ENCODE measurements at places on chromosomes 12 and 14.

GRCh38 chr14:44564908-44565307 is 57.8 kb upstream of the FSCB start:
- DNase-seq = no peak

DNA sequence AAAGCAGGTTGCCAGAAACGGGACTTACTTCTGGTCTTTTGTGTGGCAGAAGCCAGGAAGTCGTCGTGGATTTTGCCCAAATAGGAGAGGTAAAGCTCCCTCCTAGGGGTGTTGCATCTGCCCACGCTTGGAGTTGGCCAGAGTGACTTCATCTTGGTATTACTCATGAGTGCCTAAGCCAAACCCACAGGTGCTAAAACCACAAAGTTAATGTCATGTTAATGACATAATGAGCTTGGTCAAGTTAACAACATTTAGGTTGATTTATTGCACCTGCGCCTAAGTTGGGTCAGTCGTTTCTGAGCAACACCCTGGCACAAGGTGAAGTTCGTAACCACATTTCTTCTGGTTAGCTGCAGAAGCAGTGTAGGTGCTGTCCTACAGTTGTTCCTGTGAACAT is 225.2 kb downstream of the FUT8 start:
- DNase-seq = no peak

DNA sequence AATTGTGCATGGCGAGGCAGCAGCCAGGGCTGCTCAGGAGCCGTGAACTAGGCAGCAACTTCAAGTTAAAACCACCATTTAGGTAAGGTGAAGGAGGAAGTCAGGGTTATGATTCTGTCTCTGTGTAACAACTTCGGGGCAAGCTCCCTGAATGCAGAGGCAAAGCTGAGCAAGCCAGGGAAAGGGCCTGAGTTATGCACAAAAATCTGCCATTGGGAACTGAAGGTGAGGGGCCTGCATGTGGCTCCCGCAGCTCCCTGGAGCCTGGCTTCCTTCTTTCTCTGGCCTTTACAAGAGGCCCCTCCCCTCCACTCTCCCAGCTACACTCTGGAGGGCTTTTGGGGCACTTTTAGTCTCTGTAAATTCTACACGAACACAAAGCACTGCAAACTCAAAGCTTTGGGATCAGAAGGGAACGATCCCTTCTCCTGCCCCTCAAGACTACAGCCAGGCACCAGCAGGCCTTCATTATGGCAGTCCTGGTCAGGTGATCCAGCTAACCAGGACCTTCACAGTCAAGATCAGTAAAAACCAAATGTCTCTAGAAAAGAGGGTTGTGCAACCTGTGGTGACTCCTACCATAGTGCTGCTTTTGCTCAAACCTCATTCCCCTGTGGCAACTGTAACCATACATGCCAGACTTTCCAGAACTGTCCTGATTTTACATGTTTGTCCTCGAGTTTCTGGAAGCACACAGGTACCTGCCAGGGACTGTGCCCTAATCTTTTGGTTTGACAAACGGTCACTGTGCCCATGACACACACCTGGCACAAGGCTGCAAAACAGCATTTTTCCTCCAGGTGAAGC is 67.2 kb upstream of the PTGR2 start:
- no peak for DNase-seq

GRCh38 chr12:93050026-93050747 is 121.1 kb upstream of the EEA1 start:
- no peak for DNase-seq

GRCh38 chr12:40238266-40238902 is 13.6 kb downstream of the LRRK2 start:
- no peak for DNase-seq

DNA sequence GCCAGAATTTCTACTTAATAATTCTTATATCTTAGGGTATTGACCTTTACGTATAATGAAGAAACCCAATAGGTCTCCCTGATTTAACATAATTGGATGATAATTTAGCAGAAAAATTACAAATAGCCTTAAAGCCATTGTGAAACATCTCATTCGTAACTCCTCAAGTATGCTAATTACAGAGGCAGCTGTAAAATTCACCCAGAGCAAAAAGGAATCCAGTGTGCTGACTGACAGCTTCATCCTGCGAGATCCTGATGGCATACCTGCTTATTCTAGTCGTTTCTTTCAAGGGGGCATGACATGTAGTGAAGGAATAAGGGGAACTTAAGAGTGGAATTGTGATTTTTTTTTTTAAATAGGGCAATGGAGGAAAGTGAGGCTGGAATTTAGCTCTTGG is 291.5 kb downstream of the FUT8 start:
- DNase-seq = no peak

- no peak for DNase-seq
Observed at GRCh38 chr14:96184737-96185136, 19.9 kb upstream of the BDKRB2 start.

DNA sequence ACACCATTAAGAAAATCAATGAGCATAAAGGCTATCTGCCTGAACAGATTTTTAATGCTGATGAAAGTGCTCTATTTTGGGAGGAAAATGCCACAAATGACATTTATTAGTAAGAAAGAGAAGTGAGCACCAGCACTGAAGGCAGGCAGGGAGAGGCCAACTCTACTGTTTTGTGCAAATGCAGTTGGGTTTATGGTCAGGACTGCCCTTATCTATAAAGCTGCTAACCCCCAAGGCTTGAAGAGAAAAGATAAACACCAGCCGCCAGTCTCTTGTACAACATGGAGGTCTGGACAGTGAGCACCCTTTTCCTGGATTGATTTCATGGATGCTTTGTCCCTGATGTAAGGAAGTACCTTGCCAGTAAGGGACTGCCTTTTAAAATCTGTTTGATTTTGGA is 246.8 kb upstream of the SFSWAP start:
- no peak for DNase-seq

DNA sequence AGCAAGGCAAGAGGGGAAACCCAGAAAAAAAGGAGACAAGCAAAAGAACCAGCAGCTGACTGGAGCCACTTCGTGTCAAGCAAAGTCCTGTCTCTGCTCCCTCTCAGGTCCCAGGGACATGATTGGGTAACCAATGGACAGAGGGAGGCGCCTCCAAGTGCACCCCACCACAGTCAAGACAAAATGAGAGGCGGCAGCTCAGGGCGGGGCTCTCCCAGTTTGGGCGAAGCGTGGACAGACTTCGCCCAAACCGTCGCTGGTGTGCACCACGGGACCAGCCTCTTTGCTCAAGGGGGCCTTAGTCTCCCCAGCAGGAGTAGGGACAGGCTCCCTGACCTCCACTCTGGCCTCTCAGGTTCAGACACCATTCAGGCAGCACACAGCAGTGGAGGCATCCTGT is 1.5 kb upstream of the BEGAIN start:
- no peak for DNase-seq

DNA sequence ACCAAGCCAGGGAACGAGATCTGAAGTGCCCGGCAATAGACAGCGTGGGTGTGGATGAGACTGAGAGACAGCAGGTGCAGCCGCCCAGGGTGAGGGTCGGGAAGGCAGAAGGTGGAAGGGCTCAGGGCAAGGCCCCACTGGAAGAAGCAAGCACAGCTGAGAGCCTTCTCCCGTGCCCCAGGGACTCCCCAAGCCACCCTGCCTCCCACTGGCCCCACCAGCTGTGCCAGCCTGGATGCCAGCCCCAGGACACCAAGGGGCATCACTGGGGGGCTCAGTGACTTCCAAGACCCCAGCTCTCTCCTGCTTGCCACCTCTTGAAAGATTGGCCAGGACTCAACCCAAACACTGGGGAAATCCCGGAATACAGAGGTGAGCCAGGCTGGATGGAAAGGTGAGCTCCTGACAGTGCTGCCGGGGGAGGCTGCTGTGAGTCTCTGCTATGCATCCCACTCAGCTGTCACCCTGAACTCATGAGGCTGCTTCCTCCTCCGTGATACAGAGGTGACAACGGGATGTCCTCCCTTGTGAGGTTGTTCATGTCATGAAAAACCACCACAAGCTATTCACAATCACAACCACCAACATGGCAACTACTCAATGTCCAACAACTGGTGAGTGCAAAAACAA is 13.8 kb downstream of the TESC start:
- no peak for DNase-seq

All from stimulated activated CD8-positive, alpha-beta memory T cell treated with anti-CD3 and anti-CD28 coated beads, Interleukin-4, amount 100 ng/mL, for 1 hour (primary cell).